ENCODE measurements at places on chromosomes 4 and X. TPM values are rescaled to one million over a fixed set of nuclear protein-coding genes. Genes with fewer than 3 reads are reported as not detected.

DNA sequence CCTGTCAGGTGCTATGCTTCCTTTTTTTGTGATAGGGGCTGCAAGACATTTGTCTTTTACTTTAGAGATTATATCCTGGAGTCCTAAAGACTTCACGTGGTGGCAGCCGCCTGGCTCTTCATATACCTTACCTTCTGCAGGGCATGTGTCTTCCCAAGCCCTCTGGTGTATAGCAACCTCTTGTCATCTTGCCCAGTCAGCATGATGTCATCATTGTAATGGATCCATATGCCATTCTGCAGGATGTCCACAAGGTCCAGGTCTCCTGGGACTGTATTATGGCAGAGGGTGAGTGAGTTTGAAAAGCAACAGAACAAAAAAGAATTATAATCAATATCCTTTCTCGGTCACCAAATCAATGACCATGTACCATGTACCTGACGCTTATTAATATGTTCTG lies 82.2 kb upstream of the SCOC start:
- no peak overlapping the region for H3K27ac ChIP-seq
- DNase-seq = no peak
- H3K4me3 ChIP-seq = no peak overlapping the region
- H3K27me3 ChIP-seq = no peaks in the 10 kb centered on the region
- no peaks in the 10 kb centered on the region for H3K36me3 ChIP-seq

- no peaks in the 10 kb centered on the region for H3K36me3 ChIP-seq
- no peaks in the 10 kb centered on the region for H3K4me1 ChIP-seq
- DNase-seq = no peak
- H3K27ac ChIP-seq = no peak overlapping the region
Observed at GRCh38 chrX:136794080-136794479, 13.3 kb upstream of the ARHGEF6 start.

PCYT1B gene
- total RNA-seq = not detected

MAGEC2 gene
- total RNA-seq = not detected

WDR19 gene
- 37.4 TPM for total RNA-seq

DNA sequence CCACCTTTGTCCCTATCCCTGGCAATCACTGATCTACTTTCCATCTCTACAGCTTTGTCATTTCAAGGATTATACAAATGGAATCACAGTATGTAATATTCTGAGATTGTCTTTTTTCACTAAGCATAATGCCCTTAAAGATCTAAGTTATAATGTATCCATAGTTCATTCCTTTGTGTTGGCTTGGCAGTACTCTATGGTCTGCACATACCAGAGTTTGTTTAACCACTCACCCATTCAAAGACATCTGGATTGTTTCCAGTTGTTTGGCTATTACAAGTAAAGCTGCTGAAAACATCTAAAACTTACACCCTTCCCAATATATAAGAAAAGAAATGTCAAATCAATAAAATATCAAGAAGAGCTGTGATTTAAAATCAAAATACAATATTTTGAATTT lies 26.0 kb upstream of the AWAT1 start:
- DNase-seq = no peak
- no peaks in the 10 kb centered on the region for H3K36me3 ChIP-seq
- H3K27ac ChIP-seq = no peak overlapping the region

GATA1 gene
- total RNA-seq = not detected

- H3K27me3 ChIP-seq = no peaks in the 10 kb centered on the region
- no peaks in the 10 kb centered on the region for H3K4me1 ChIP-seq
- no peaks in the 10 kb centered on the region for H3K36me3 ChIP-seq
- no peak overlapping the region for H3K27ac ChIP-seq
- H3K4me3 ChIP-seq = no peak overlapping the region
Observed at GRCh38 chrX:3550160-3550751, 163.2 kb downstream of the PRKX start.

GRCh38 chr4:101155945-101156344 lies 191.4 kb downstream of the PPP3CA start:
- H3K4me1 ChIP-seq = no peaks in the 10 kb centered on the region
- no peak for DNase-seq
- no peak overlapping the region for H3K27ac ChIP-seq
